Peyer's patch (tissue), 4 donors: ENCODE measurements at places on chromosomes 12 and 14. TPM values are rescaled to one million over a fixed set of nuclear protein-coding genes. Genes with fewer than 3 reads are reported as not detected.
A peak's percentile ranks its signal among the peaks of the same experiment; 100 is the strongest.

TGM1 gene
- 1.2 TPM for total RNA-seq

NOS1 gene
- 0.57 TPM for total RNA-seq

TAS2R43 gene
- total RNA-seq = 7.4 TPM

GALNT9 gene
- not detected for total RNA-seq

COCH gene
- total RNA-seq = 0.54 TPM

SYNDIG1L gene
- total RNA-seq = not detected

EPYC gene
- total RNA-seq = not detected

IL22 gene
- not detected for total RNA-seq

- no peak overlapping the region for H3K27ac ChIP-seq
- DNase-seq = no peak
Observed at GRCh38 chr12:13573698-13574321, 377.3 kb downstream of the EMP1 start.

- no peaks in the 10 kb centered on the region for H3K36me3 ChIP-seq
- H3K4me3 ChIP-seq = no peak overlapping the region
- H3K27ac ChIP-seq = no peak overlapping the region
- DNase-seq = no peak
- no peaks in the 10 kb centered on the region for H3K27me3 ChIP-seq
Observed at GRCh38 chr12:5485454-5485853, 53.5 kb downstream of the NTF3 start.

DNA sequence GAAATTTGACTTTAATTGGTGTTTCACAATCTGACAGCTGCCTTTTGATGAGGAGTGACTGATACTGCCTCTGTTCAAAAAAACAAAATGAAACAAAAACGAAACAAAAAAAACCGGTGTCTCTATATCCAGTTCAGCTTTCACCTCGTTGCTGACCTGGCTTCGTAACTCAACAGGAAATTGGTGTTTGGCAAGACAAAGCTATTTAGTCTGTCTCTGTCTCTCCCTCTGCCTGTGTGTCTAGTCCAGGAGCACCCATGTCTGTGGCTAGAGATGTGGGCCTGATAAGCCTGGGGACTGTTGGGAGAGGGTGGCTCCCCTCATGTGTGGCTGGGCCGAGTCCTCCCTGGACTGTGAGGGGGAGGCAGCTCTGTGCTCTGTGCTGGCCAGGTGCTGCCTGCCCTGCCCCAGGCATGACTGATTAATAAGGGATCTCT, 11.3 kb downstream of the CACNA1C start:
- H3K36me3 ChIP-seq = no peaks in the 10 kb centered on the region
- no peaks in the 10 kb centered on the region for H3K27me3 ChIP-seq
- peak overlapping the region; percentile 39 for H3K27ac ChIP-seq

DNA sequence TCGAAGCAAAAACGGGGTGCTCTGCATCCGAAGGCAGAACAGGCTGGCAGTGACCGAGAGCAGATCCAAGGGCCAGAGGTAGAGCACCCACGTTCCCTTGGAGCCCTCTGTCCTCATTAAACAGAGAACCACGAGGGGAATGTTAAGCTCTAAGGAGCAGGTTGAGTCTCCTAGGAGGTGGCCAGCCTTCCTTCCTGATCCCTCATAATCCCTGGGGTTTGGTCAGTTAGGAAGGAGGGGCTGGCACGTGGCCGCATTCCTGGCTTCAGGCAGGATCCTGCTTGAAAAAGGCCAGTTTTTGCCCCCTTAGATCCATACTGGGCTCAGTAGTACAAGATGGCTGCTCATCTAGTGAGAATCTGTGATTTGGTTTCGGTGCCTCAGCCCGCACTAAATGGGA, 57.2 kb downstream of the SLC24A4 start:
- H3K4me1 ChIP-seq = no peaks in the 10 kb centered on the region
- H3K27me3 ChIP-seq = no peaks in the 10 kb centered on the region
- no peak for DNase-seq
- H3K36me3 ChIP-seq = no peaks in the 10 kb centered on the region
- H3K4me3 ChIP-seq = no peak overlapping the region

DNA sequence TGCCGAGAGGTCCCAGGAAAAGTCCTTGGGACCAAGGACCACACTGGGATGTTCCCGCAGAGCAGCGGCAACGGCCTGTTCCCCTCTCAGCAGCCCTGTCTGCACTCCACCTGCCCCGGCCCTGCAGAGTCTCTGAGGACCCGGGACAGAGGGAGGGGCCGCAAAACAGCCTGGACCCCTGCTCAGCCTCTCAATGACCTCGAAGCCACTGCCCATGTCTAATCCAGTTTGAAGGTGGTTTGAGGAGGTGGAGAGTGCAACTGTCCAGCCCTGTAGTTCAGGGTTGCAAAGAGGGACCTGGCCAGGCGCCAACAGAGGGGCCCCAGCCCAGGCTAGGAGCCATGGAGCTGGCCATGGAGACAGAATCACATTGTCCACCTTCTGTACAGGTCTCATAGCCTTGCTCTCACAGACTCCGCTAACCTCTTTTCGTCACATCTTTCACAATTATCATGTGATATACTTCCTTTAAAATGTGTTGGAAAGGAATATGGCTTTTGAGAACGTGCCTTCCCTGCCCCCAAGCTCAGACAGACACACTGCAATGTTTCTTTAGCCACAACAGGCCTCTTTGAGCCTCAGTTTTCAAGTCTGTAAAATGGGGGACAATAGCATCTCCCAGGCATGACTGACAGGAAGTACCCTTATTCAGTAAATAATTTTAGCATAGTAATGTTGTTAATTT, 49.3 kb downstream of the ACTN1 start:
- H3K27ac ChIP-seq = no peak overlapping the region
- H3K36me3 ChIP-seq = peaks cover 3% of the 10 kb centered on the region
- H3K4me1 ChIP-seq = peaks cover 5% of the 10 kb centered on the region

- H3K27ac ChIP-seq = no peak overlapping the region
Observed at GRCh38 chr14:67523764-67524633, 9.1 kb upstream of the PLEKHH1 start.

DNA sequence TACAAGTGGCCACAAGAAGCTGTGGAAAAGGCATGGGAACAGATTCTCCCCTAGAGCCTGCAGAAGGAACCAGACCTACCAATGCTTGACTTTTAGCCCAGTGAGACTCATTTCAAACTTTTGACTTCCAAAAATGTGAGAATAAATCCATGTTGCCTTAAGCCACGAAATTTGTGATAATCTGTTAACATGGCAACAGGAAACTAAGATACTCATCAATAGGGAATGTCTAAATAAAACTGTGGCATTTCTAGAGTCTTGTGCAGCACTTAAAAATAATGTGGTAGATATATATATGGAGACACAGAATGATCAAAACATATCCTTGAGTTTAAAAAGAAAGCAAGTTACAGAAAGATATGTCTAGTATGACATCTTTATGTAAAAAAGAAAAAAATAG, 12.0 kb downstream of the HECTD4 start:
- H3K27ac ChIP-seq = no peak overlapping the region
- H3K27me3 ChIP-seq = no peaks in the 10 kb centered on the region
- H3K4me1 ChIP-seq = no peaks in the 10 kb centered on the region
- H3K36me3 ChIP-seq = no peaks in the 10 kb centered on the region
- H3K4me3 ChIP-seq = no peak overlapping the region

- H3K27ac ChIP-seq = no peak overlapping the region
- H3K4me3 ChIP-seq = no peak overlapping the region
- no peaks in the 10 kb centered on the region for H3K4me1 ChIP-seq
- no peak for DNase-seq
Observed at GRCh38 chr14:20539906-20540305, 20.9 kb downstream of the RNASE9 start.

DNA sequence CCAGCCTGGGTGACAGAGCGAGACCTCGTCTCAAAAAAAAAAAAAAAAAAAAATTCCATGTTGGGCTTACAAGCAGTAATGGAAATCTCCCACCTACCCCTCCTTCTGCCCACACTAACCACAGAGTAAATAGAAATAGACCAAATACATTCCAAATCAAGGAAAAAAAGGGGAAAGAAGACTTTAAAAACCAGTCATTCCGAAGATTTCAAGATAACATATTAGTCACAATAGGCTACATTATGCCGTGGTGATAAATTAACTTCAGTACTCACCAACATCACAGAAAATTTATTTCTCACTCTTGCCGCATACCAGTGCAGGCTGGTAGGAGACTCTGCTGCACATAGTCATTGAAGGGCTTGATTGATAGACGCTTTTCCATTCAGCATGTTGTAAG, 15.5 kb upstream of the ETV6 start:
- H3K36me3 ChIP-seq = no peaks in the 10 kb centered on the region
- H3K4me1 ChIP-seq = no peaks in the 10 kb centered on the region
- no peak overlapping the region for H3K27ac ChIP-seq
- no peaks in the 10 kb centered on the region for H3K27me3 ChIP-seq
- H3K4me3 ChIP-seq = no peak overlapping the region
- no peak for DNase-seq

- no peak overlapping the region for H3K4me3 ChIP-seq
- H3K36me3 ChIP-seq = no peaks in the 10 kb centered on the region
- H3K4me1 ChIP-seq = no peaks in the 10 kb centered on the region
- no peak overlapping the region for H3K27ac ChIP-seq
Observed at GRCh38 chr14:100750762-100751699, 24.3 kb downstream of the DLK1 start.
